ENCODE measurements at places on chromosomes 2 and 18. TPM values are rescaled to one million over a fixed set of nuclear protein-coding genes. Genes with fewer than 3 reads are reported as not detected.

DNA sequence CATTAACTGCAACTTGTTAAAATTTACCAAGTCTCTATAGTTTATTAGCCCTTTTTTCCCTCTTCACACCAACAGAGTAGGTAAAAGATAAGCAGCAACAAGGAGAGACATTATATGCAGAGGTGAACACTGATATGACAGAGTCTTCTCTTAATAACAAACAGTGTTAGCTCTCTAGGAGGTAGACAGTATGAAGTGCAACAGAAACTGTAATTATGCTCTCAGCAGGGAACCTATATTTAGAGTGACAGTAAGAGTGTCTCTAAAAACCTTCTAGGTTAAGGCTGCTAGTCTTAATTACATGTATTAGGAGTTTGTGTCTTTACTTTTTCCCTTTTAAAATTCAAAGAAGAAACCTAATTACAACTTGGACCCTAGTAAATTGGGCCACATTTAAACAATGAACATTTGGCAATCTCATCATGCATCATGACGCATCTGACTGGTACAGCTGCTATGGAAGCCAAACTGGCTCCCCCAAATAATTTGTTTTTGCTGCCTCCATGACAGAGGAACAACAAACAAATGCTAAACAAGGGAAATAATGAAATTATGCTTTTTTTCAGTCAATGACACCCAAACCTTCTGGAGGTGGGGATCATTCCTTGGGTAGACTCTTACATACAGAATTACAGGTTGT is 69.9 kb upstream of the MMADHC start:
- no peak for DNase-seq

DNA sequence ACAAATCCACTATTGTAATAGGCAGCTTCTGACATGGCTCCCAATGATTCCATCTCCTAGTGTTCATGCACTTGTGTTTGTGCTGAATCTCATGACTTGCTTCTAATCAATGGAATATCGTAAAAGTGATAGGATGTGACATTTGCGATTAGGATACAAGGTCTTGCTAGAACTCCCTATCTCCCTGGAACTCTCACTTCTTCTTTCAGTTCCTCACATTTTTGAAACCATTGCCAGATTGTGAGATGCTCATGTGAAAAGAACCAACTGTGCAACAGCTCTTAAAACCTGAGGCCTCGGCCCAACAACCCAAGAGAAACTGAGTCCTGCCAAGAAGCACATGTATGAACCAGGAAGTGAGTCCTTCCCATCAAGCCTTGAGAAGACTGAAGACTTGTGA is 226.9 kb upstream of the DTNA start:
- no peak for DNase-seq

Gene AMER3
- total RNA-seq, result not detected

Gene LIMS1
- total RNA-seq, result 35.6 TPM

DNA sequence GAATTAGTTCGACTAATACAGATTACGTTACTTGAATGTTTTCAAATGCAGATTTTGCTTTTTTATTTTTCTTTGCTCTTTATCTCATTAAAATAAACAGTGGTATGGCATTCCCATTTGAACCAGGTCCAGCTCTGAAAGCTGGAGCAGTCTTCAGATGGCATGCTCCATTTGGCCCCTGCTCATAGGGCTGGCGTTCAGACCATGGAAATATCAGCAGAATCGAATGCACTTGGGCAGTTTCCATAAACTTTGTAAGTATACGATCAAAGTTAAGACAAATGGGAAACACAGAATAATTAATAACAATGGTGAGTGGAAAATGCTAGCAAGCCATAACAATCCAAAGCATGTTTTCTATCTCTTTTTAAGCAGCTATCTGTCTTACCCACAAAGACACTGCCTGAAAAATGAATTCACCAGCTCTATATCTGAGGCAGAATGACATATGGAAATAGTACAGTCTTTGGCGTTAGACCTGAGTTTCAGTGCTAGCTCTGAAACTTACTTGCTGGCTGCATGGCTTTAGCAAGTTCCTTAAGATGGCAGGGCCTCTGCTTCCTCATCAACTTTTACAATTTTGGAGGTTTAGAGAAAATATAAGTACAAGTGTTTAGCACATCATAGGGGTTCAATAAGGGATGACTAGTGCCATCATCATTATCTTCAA is 131.6 kb downstream of the BCL2 start:
- no peak for DNase-seq

DNA sequence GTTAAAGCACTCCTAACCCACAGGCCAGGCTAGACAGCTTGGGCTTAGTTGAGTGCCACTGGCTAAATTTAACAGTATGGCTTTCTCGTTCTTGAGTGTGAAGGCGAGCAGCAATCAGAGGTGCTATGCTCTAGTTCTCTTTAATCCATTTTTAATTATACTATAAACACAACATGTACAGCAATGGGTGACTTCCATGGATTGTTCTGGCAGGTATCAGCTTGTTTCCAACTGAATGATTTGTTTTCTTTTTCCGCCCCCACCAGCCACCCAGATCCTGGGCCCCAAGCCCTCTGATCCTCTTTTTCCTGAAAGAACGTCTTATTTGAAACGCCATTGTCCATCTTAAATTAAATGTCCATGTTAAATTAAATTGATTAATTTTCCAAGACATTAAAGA is 244.8 kb downstream of the IKZF2 start:
- DNase-seq, result no peak

GRCh38 chr2:7692657-7693161 is 775.5 kb downstream of the RNF144A start:
- no peak for DNase-seq

- DNase-seq, result no peak
Observed at GRCh38 chr2:83615511-83615910, 843.6 kb downstream of the SUCLG1 start.

DNA sequence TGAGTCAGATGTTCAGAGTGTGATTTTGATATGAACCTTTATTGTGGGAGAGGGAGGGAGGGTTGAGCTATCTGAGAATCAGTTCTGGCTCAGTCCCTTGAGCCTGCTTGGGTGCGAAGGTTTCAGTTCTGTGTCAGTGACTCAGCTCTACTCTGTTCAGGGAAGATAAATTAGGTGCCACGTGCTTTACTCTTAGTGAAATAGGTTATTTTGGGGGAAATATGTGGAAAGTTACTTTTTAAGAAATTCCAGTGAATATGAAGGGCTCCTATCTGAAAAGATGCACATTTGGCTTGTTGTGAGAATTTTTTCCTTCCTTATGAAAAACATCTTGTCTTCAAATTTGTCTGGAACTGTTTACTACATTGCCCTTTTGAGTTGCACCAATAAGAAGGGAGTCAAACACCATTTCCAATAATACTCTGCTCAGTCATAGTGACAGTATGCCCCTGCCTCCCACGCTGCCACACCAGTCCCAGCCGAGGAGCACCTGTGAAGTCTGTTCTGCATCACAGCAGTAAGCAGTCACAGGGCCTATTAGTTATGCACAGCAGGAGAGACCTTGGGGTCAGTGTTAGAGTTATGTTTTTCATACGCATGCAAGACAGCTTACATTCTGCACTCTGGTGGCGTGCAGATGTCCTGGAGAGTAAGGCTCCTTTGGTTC is 32.8 kb upstream of the DNAH7 start:
- no peak for DNase-seq

- no peak for DNase-seq
Observed at GRCh38 chr2:112150851-112151250, 12.7 kb downstream of the FBLN7 start.

Gene CAVIN2
- not detected for total RNA-seq

GRCh38 chr2:123463886-123464285 is 561.2 kb upstream of the CNTNAP5 start:
- no peak for DNase-seq

GRCh38 chr2:210046851-210047500 is 44.5 kb downstream of the RPE start:
- DNase-seq, result no peak

- DNase-seq, result no peak
Observed at GRCh38 chr18:10378688-10379420, 75.6 kb upstream of the APCDD1 start.

DNA sequence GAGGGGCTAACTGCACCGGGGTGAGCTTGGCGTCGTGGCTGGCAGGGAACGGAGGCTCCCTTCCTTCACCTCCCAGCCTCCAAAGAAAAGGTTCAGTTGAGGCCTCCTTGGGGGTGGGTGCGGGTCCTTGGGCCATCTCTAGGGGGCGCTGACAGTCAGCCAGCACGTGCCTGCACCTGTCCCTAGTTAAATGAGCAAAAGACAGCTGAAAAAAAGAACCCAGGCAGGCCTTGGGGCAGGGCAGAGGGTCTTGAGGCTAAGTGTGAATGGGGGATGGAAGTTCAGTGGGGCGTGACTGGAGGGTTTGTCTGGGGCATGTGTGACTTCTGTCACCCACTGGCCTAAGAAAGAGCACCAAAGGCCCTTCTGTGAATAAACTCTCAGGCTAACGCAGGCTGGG is 56.4 kb downstream of the ZFP36L2 start:
- no peak for DNase-seq

DNA sequence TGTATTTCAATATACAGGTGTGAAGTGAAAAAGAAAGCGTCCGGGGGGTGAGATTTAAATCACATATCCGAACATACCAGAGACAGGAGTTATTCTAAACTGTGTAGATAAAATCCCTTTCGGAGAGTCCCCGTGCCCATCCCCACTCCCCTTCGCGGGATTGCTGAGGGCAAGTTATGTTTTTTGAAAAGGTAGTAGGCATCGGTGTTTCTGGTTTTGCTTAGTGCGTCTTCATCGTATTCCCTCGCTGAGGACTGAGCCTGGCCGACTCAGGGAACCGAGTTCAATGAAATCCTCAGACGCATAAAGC is 583.4 kb downstream of the ZEB2 start:
- no peak for DNase-seq

Gene ITGAV
- total RNA-seq, result 10.9 TPM

GRCh38 chr2:16861530-16861929 is 195.9 kb upstream of the CYRIA start:
- no peak for DNase-seq

GRCh38 chr2:61597300-61598289 is 59.4 kb upstream of the XPO1 start:
- DNase-seq, result no peak

- no peak for DNase-seq
Observed at GRCh38 chr2:12173271-12173942, 427.0 kb downstream of the LPIN1 start.

DNA sequence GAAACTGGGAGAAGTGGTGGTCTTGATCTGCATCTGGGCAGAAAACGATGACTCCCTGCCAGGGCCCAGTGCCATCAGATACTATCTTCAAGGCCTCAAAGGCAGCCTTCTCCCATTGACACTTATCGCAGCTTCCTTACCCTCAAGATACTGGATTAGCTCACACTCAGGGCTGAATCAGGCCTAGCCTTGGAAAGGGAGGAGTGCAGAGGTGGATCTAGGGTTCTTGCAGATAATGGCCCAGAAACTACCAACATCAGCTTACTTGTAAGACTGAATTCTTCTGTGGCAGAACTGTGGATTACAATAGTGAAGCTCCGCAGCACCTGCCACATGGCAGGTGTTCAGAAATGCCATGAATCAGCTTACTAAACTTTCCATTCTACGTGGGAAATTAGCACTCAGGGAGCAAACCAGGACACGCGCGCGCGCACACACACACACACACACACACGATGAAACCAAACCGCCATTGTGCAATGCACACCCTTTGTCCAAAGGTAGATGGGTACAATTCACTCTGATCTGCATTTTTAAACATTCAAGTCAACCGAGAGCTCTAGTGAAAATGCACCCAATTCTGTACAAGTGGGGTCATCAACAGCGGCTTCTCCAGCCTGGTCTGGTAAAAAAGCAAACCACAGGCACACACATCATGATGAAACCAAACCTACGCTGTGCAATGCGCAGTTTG is 26.3 kb upstream of the TMEM182 start:
- no peak for DNase-seq

Gene TBR1
- total RNA-seq, result 0.14 TPM

Gene ALK
- not detected for total RNA-seq

Gene SNORC
- total RNA-seq, result 1.3 TPM

DNA sequence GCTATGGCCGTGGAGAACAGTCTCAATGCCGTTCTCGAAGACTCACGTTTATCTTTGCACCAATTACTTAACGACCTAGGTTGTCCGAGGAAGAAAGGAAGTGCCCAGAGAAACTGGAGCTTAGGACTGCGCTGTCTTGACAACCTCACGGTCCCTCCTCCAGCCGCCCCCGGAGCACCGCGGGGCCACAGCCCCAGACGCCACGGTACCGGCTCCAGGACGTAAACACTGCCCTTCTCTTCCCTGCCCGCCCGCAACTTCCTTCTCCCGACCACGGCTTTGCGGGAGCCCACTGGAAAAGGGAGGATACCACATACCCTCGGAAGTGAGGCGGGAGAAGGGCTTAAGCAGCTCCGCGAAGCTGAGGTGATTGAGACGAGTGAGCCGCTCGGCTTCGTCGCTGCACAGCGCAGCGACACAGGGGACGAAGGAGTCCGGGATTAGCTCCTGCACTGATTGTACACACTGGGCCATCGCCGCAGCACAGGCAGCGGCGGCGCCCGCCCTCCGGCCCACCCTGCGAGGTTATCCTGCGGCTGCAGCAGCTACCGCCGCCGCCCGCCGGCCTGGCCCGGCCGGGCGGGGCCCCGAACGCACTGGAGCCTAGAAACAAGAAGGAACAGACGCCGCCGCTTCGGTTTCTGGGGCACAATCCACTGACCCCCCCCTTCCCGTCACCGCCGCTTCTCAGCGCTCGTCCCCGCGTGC is 483 bp downstream of the TRAPPC8 start:
- no peak for DNase-seq

GRCh38 chr2:61620244-61621159 is 82.3 kb upstream of the XPO1 start:
- no peak for DNase-seq

Gene UGT1A10
- not detected for total RNA-seq

- no peak for DNase-seq
Observed at GRCh38 chr2:59019566-59020159, 778.5 kb upstream of the FANCL start.

GRCh38 chr2:2646433-2647051 is 315.5 kb upstream of the MYT1L start:
- DNase-seq, result no peak

Gene ACKR3
- total RNA-seq, result 0.54 TPM

Gene TCF4
- total RNA-seq, result 1.6 TPM

Gene PARD3B
- total RNA-seq, result 0.09 TPM

DNA sequence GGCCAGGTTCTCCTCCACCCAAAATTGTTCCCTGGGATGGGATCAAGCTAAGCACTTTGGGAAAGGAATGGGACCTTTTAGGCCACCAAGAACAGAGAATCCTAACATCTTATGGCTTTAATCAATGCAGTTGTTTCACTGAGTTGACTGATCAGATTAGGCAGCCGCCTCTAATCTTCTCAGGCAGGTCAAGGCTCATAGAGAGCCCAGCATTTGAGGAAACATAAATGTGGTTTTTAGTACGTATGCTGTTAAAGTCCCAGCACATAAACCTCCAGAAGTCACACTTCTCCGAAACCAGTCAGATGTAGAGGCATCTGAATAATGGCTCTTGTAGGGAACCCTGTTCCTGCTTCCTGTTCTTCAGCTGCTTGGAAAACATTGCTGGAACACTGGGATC is 99.5 kb upstream of the RMDN2 start:
- DNase-seq, result no peak

- no peak for DNase-seq
Observed at GRCh38 chr2:623130-623922, 53.9 kb downstream of the TMEM18 start.

GRCh38 chr18:26568926-26569665 is 20.7 kb upstream of the KCTD1 start:
- no peak for DNase-seq

- no peak for DNase-seq
Observed at GRCh38 chr2:54871457-54872107, 148.1 kb downstream of the EML6 start.

GRCh38 chr2:47360927-47361326 is 42.0 kb upstream of the MSH2 start:
- no peak for DNase-seq

- no peak for DNase-seq
Observed at GRCh38 chr2:86577817-86578456, 14.7 kb upstream of the CHMP3 start.
